ENCODE measurements at places on chromosomes 16 and 17.

GRCh38 chr16:1917665-1918350, 407 bp downstream of the HS3ST6 start:
- DNase-seq, result no peak

DNA sequence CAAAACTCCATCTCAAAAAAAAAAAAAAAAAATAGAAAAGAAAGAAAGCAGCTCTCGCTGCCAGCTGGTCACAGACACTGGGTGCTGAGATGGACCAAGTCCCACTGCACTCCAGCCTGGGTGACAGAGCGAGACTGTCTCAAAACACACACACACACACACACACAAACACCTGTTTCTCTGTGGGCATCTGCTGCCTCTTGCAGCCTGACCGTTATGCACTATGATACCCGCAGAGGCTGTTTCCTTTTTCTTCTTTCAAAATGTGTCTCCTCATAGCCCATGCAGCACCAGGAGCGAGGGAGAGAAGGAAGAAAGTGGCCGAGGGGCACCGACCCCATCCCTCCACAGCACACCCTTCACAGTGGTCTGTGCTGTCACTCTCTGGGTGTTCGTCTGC, 36.9 kb upstream of the KLHDC4 start:
- no peak for DNase-seq

DNA sequence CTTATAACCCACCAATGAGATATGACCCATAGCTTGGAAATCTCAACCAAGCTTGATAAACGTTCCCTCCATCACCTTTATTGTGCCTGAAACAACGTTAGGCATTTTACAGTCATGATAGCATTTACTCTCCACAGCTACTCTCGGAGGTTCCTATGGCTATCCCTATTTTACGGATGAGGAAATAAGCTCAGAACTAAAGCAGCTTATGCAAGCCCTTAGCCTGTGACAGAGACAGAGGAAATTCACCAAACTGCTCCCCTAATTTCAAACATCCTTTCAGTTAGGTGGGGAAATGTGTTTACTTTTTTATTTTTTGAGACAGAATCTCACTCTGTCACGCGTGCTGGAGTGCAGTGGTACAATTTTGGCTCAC, 18.7 kb downstream of the DCUN1D3 start:
- DNase-seq, result no peak

DNA sequence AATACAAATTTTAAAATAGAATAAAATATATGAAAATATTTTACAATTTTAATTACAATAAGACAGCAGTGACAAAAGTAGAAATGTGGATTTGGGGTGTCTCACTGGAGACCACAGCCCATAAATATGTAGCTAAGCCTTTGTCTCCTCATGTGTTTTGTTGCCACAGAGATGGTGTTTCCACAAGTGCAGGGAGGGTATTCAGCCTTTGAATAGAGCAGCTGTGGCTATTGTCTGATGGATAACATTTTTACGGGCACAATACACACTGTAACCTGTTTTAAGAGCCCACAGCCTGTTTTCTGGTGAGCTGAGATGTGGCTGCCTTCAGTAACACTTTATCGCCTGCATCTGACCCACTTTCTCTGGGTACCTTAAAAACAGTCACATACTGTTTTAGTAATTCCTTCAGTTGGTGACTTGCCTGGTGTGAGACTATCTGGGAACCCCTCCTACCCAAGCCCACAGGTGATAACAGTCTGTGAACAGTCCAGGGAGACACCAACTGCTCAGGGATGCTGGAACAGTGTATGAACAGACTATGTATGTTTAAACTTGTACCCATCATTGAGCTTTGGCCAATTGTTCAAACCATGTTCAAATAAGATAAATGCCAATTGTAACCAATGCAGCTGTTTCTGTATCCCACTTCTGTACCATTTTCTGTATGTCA, 7.8 kb upstream of the AHSP start:
- no peak for DNase-seq

DNA sequence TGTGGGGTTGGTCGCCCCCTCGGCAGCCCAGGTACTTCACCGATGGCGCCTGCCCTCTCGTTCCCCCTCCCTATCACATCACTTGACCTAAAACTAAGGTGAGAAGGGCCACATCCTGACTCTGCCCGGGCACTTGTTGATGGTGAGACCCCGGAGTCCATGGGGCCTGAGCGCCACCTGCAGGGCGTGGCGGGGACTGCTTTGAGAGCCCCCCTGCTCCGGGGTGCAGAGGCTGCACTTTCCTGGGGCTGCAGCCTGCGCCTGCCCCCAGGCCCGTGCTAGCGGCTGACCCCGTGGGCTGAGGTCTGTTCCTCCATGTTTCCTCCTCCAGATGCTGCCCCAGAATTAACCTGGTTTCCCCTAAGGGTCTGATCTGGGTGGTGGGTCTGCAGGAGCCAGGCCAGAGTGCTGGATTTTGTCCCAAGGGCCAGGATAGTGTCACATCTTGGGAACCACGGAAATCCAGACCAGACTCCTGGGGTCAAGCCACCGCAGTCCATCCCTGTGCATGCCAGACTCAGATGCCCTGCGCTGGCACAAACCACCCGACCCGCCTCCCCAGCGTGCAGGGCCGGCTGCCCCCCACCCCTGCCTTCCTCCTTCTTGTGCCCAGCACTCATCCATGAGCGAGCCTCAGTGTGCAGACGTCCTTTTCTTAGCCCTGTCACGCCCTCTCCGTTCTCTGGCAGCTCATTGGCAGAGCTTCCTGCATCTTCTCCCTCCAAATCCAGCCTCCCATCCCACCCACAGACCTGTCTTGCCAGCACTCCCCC, 2.7 kb downstream of the NDUFAF8 start:
- peak; percentile 56 for DNase-seq

DNA sequence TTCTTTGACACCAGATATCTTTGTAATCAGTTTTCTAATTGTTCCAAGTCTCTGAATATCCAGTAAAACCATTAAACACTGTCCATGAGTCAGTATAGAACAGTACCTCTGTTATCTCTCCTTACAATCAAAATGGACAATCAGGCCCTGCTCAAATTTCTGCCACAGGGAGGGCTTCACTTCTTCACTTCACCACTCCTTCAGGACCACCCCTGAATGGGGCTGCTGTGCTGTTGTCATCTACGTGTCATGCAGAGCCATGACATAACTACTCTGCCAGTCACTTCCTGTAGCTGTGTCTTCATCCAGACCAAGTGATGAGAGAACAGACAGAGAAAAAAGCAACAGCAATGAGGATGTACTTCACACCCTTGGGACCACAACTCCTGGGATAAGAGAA, 116.9 kb downstream of the TANC2 start:
- DNase-seq, result no peak

DNA sequence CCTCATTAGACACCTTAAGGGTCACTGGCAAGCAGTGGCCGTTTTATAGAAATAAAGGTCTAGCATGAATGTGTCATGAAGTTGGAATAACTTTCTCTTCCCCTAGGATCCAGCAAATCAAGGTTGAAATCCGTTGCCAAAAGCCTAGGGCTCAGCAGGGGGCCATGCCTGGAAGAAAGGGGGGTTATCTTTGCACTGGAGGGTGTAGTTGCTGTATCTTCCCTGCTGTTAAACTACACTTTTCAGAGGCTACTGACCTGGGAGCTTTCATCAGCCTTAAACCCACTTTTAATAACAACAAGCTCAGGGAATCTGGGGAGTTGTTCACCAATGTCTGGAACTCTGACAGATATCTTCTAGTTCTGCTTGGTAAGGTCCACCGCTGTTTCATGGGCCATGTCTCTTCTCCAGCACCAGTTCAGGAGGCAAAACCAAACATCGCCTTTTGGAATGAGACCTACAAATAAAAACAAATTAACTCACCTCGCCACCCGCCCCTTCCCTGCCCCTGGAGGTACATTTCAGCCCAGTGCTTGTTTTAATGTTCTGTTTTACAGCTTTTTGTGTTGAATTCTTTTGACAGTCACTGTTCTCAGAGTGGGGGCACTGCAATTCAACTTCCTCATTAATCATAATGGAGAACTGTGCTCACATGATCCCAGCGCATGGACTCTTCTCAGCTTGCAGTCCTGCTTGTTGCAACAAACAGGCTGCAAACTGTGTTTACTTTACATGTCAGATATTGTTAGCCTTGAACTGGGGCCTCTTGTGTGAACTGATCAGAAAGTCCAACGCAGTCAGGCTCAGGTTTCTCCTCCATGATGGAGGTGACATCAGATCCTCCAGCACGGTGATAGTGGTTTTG, 508.7 kb downstream of the KCNJ2 start:
- no peak for DNase-seq

DNA sequence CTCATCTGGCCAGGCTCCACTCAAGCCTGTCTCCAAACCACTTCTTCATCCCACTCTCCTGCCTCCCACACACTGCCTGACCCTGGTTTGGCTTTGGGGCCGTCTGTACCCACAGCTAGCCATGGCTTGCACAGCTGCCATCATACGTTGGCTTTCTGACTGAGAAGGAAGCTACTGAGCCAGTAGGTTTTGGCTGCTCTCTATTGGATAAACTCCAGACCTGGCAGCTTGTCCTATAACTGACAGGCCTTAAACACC, 3.9 kb downstream of the MIF4GD start:
- DNase-seq, result no peak

Measured in CD4-positive, alpha-beta T cell treated with Interleukin-15 for 1 hour (primary cell).